ENCODE measurements at places on chromosomes 4 and X.

- no peak for DNase-seq
Observed at GRCh38 chrX:139930916-139931645, 1.8 kb downstream of the ATP11C start.

- no peak for DNase-seq
Observed at GRCh38 chr4:101140228-101140627, 207.1 kb downstream of the PPP3CA start.

DNA sequence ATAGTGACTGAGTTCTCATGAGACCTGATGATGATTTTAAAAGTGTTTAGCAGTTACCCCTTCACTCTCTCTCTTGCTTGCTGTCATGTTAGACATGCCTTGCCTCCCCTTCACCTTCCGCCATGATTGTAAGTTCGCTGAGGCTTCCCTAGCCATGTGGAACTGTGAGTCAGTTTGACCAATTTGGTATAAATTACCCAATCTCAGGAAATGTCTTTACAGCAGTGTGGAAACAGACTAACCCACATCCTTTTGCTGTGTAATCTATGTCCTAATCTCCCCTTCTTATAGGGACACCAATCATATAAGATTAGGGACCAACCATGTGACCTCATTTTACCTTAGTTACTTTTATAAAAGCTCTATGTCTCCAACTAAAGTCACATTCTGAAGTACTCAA, 677.8 kb downstream of the ADGRL3 start:
- DNase-seq, result no peak

DNA sequence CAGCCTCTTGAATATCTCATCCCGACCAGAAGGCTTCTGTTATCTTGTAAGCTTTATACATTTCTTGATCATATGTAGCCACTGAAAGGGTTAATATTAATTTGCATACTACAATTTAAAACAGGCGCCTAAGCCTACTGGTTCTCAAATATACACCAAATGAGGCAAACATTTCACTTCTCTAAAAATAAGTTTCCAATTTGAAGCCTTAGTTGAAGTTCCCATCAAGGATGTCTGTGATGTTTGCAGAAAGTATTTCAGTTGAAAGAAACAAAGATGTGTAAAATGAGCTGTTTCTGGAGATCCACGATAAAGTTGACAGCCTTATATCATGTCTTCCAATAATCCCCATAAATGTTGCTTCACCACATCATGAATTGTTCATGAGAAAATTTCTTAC, 70.6 kb downstream of the KIT start:
- DNase-seq, result no peak

DNA sequence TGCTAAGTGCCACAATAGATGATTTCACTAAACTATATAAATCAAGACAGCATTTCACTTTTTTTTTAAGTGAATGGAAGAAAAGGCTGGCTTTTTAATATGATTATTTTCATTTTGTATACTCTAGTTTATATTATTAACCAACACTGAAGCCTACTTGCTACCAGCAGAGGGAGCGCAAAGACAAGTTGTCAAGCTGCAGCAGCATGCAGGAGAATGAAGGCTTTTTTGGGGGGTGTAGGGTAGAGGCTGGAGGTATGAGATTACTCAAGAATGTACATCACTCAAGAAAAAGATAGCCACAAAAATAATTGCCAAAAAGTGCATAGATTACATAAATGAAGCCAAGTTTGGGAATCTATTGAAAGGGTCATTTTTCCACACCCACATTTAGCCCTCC, 519.5 kb downstream of the FGF13 start:
- no peak for DNase-seq

DNA sequence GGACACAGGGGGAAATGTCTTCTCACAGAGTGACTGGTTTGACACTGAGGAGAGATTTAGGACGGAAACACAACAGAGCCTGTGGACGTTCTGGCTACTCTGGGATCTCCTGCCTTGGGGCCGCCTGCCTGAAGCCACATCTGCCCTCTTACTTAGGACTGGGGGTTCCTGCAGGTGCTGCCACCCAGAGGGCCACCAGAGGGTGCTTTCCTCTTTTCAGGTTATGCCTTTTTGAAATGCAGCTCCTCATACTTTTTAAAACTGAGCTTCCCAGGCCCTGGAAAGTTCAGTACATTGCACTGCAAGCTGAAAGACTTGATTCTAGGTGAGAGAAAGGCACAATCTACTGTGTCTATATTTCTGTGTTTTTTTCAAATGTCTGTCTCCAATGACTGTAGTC, 92.2 kb upstream of the PGRMC2 start:
- DNase-seq, result peak; percentile 49

GRCh38 chr4:27779827-27780226, 919.2 kb downstream of the STIM2 start:
- no peak for DNase-seq

- no peak for DNase-seq
Observed at GRCh38 chrX:68834371-68835103, 5.7 kb downstream of the EFNB1 start.

DNA sequence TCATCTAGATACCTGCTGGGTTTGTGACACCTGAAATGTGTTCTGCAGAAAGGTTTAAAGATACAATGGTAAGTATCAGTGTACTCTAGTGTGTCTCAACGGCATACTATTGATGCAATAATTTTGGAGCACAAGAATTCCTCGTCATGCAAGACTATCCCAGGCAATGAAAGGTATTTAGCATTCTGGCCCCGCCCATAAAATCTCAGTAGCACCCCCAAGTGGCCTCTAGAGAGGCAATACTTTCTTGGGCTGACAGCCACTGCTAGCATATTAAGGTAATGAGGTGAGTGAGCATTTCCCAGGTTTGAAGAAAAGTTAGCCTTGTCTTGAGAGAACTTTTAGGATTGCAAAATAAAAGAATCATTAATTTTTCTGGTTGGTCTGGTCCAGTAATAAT, 24.0 kb downstream of the TAB3 start:
- DNase-seq, result no peak

GRCh38 chrX:136755411-136755810, 25.3 kb downstream of the ARHGEF6 start:
- no peak for DNase-seq

GRCh38 chr4:186726426-186727168, 2.9 kb upstream of the FAT1 start:
- DNase-seq, result peak; percentile 81

- DNase-seq, result no peak
Observed at GRCh38 chr4:92333016-92333415, 29.2 kb downstream of the GRID2 start.

GRCh38 chr4:98166025-98166730, 22.9 kb upstream of the STPG2 start:
- no peak for DNase-seq

DNA sequence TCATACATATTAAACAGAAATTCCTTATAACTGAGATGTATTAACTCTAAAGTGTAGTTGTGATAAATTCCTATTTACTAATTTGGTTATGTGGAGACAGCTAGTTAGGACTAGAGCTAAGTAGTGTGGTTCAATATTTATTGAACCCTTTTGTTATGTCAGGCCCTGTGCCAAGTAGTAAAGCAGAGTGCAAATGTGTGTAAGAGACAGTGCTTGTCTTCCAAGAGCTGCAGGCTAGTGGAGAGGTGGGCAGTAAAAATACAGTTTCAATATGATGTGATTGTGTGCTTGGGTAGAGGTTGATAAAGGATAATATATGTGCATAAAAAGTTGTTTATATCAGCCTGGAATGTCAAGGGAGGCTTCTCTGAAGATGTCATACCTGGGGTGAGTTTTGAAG, 80.0 kb downstream of the TBC1D19 start:
- no peak for DNase-seq

- DNase-seq, result no peak
Observed at GRCh38 chr4:89894649-89895550, at the start of gene MMRN1. Gene MMRN1, plus strand, starts transcription at chr4:89894854. Its CDS starts 118 bp downstream, at chr4:89894972.

DNA sequence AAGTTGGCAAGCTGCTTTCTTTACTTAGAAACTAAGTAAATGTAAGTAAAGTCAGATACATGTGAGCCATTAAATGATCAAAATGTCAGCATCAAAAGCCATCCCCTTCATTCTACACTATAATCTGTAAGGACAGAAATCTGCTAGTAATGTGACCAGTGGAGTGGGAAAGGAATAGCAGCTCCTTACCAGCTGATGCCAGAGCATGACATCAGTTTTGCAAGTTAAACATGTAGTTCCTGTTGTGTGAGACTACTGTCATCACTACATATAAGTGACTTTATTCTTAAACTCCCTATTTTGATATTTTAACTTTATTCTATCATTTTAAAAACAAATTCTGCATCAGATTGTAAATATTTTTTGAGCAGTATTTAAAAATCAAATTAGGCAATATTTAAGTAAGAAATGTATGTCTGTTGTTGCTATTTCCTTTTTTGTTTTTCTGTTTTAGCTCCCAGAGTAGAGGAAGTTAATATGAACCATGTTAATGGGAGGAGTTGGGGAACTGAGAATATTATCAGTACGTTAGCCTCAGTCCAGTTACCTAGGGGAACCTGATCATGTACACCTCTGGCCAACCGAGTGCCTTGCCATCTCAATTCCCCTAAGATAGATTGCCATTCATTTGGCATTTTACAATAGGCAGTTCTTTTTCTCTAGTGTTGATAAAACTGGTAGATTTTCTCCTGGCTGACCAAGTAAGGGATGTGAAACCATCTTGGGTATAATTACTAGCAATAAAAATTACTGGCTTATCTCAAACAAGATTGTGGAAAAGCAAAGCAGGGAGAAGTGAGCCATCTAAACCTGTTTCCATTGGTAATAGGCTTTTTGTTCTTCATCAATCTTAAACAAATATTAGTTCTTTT, 34.7 kb downstream of the CCNI start:
- DNase-seq, result no peak

DNA sequence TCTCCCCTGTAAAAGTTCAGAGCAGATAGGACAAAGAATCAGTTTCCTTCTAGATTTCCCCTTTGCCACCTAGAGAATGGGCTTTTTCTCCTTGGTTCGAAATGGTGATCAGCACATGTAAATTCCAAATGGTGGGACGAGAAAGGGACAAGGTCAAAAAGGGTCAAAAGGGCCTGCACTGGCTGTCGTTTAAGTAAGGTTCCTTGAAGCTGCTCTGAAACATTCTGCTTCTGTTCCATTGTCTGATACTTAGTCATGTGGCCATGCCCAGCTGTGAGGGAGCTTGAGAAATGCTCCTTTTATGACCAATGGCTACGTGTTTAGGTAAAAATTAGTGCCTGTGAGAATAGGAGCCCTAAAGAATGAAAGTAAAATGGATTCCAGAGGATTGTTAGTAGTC, 165.9 kb upstream of the CENPE start:
- no peak for DNase-seq

DNA sequence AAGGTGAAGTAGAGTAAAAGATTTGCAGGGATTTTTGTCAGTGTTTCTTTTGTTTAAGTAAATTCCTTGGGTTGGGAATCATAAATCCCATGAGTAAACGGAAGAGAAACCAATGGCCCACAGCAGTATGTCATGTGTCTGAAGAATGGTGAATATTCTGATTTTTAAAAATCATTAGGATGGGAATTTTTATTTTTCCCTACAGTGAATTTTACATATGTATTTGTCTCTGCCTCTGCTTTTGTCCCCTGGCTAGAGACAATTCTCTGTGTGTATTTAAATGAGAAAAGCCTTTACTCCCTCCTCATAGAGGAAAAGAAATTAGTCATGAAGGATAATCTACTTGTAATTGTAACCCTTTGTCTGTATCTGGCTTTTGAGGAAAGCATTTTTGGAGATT, 152.1 kb downstream of the THOC2 start:
- no peak for DNase-seq

Data from fibroblast of skin of abdomen (primary cell).